ENCODE measurements at places on chromosomes 3 and 15.
A peak's percentile ranks its signal among the peaks of the same experiment; 100 is the strongest.

GRCh38 chr15:58734859-58735258 lies 14.6 kb downstream of the ADAM10 start:
- no peak for DNase-seq

GRCh38 chr15:90046911-90047392 lies 45.8 kb downstream of the ZNF710 start:
- DNase-seq = peak; percentile 42

GRCh38 chr3:124700880-124701684 lies 29.2 kb upstream of the UMPS start:
- DNase-seq = peak; percentile 67

DNA sequence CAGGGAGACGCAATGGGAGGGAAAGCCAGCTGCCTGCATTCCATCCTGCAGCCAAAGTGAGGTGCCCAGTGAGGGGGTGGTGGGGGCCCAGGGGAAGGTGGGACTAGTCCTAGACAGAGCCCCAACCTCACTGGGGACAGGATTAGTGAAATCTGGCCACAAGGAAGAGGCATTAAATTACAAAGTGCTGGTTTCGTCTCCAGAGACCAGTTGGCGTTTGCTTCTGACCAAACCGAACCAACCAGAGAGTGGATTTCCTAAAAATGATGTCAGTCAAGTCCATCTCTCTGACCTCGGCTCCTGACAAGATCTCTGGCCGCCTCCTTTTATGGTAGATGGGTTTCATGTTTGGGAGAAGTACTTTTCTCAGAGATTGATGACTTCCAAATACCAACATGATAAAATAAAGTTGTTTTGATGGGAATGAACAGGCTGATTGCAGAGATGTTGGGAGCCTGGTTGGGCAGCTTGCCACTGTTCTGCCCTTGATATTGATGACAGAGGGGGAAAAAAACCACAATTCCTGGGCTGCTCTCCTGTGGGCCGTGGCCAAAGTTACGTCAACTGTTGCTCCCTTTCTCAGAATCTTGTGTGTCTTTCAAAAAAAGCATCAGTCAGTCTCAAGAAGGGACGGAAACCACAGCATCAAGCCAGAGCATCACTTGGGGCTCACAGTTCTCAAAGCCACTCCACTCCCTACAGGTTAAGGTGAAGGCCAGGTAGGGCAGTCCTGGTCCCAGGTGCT lies 24.6 kb downstream of the ITGA11 start:
- DNase-seq = peak; percentile 24

DNA sequence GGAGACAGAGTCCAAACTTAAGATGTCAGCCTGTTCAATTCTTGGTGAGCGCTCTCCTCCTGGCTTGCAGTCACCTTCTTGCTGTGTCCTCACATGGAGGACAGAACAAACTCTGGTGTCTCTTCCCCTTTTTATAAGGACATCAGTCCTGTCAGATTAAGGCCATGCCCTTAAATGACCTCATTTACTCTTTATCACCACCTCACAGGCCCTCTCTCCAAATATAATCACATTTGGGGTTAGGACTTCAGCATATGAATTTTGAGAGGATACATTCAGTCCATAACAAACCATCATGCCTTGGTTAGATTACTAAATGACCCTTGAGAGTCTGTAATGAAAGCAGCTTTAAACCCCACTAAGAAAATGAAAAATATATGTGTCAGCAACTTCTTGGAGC lies 175.2 kb downstream of the TAFA4 start:
- no peak for DNase-seq

DNA sequence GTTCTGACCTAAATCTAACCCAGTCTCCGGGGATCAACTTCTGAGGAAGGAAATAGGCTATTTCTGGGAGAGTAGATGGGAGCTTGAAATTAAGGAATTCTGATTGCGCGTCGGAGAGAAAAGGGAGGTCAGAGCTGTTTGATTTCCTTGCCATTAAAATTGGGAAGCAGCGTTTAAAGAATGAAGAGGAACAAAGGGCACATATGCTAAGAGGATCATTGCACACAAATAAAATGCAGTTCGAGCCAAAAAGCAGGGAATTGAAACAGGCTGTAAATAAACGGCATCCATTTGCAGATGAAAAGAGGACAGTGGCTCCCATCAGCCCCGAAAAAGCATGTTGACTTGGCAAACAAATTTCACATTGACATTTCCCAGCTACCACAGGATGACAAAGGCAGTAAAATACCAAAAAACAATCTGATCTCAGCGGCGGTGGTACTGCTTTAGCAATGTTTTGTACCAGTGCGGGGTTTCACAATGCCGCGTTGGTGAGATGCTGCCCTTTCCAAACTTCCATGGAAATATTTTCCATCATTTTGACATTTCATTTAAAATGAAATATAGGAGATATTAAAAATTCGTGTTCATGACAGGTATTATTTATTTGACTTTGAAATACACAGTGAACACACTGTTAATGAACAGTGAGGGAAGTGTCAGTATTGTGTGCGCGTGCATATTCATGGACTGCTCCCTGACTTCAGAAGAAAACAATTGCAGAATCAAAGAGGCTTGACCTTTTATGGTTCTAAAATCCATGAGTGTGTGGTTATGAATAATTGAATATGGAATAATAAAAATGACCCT lies 108.8 kb downstream of the SQOR start:
- no peak for DNase-seq

GRCh38 chr3:9768141-9768775 lies 1.5 kb downstream of the CAMK1 start:
- DNase-seq = no peak

DNA sequence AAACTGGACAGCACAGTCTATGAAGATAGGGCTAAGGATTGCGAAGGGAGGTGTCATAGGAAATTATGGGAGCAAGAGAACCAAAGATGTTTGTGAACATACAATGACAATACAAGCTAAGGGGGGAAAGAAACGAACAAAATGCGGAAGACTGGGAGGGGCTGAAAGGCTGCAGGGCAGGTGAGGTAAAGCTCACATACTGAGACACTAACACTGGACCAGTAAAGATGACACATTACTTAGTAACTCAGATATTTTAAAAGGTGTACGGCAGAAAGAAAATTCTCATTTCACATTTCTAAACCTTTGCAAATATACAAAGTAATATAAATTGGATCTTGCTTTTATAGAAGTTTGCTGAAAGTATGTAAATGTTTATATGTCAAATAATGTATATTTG lies 10.1 kb downstream of the CLDND1 start:
- DNase-seq = no peak

DNA sequence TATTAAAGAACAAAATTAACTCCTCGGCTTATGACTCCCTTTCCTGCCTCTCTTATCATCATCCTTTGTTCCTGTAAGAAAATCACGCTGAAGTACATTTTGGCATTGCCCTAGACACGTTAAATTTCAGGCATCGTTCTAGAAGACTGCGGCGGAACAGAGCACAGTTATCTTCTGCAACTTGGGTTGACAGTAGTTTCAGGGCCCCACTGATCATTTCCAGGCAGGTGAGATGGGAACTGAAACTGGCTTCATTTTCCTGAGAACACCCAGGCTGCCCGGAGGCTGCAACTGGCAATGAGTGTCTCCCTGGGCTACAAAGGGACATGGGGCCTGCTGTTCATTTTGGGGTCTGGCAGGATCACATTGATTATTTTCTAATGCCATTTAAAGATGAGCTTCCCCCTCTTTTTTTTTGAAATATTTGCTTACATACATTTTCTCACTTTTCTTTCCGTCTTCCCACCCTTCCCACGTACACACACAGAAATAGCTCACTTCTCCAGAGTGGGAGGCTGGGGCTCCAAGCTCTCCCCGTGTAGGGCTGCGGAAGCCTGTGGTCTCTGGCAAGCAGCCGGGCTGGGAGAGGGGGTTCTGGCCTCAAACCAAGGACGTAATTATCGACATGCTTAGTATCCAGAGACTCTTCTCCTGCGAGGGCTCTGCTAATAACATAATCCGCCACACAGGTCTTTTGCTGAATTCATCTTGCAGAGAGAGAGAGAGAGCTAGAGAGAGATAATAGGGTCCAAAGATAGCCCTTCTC lies 267.4 kb downstream of the ABHD5 start:
- DNase-seq = peak; percentile 30

GRCh38 chr3:155553780-155554179 lies 191.1 kb downstream of the PLCH1 start:
- no peak for DNase-seq

- DNase-seq = no peak
Measured at GRCh38 chr3:165883863-165884478, 46.7 kb upstream of the BCHE start.

DNA sequence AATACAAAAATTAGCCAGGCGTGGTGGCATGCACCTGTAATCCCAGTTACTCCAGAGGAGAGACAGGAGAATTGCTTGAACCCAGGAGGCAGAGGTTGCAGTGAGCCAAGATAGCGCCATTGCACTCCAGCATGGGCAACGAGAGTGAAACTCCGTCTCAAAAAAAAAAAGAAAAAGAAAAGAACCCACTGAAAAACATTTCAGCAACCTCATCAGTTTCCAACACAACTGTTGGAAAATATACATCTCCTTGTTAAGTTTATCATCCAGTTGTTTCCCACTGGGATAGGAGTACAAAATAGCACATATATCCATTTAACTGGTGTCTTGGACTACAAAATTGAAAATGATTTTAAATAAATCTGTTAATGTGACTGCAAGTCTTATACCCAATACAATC lies 2.2 kb downstream of the RPN1 start:
- DNase-seq = no peak

- no peak for DNase-seq
Measured at GRCh38 chr3:115930168-115930567, 306.9 kb downstream of the GAP43 start.

DNA sequence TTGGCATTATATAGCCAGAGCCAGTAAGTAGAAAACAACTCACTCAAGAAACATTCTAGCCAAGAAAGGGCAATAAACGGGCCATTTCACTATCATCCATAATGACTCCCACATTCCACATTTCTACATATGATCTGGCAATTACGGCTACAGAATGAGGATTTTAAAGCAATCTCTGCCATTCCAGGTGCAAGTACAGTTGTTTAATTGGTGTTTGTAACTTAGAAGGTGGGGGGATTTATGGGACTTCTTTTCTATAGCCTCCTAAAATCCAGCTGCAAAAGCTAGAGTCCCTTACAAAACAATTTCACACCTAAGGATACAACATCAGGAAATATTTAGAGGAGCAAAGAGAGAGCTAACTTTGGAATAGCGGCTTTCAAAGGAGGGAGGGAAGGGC lies 295.4 kb upstream of the RORA start:
- no peak for DNase-seq

GRCh38 chr15:92163641-92164040 lies 230.0 kb upstream of the ST8SIA2 start:
- peak; percentile 62 for DNase-seq

DNA sequence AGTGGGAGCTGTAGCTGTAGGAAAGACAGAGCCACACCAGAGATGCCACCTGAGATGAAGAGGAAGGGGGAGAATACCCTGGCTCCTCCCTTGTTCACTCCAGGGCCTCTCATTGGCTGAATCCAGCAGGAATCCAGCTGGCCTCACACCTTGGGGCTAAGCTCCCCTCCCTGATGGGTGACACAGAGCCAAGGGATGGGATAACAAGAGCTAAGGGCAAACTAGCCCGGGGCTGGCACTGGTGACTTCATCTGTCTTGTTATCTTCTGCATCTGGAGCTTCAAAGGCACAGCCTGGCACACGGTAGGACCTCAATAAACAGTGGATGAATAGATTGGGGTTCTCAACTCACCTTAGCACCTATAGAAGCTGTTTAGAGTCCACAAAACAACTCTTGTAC lies 13.8 kb upstream of the GATA2 start:
- peak; percentile 38 for DNase-seq

DNA sequence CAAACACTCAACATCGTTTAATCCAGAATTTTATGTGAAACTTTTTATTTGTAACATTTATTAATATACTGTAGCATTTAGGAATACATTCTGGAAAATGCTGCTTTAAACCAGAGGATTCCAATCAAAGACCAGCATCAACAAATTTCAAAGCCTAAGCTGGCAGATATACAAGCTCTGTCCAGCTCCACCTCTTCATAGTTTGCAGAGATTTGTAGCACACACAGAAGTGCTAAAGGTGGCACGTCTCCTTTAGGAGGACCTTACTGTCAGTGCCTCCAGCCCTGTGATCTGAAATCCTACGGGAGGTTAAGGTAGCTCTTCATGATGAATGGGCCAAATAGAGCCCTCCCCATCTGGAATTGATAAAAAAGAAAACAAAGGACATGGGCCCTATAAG lies 329.7 kb upstream of the NECTIN3 start:
- DNase-seq = no peak

GRCh38 chr3:14605067-14605466 lies 46.5 kb upstream of the CCDC174 start:
- no peak for DNase-seq

GRCh38 chr15:61974759-61975158 lies 85.5 kb downstream of the VPS13C start:
- no peak for DNase-seq

DNA sequence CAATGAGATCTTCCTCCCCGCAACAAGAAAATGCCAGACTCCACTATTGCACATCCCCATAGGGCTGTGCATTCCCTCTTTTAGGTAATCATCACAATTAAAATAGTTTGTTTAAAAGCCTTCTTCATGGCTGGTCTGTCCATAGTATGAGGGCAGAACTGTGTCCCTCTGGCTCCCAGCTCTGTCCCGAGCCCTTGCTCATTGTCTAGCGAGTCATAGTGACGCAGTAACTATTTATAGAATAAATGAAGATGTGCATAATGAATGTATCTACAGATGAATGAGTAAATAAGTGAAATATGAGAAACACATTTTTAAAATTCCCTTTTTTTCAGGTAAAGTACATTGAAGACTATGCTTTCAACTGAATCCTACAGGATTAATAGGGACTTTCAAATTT lies 128.4 kb upstream of the TMC3 start:
- DNase-seq = no peak

- no peak for DNase-seq
Measured at GRCh38 chr15:71440489-71441110, 325.3 kb downstream of the THSD4 start.

DNA sequence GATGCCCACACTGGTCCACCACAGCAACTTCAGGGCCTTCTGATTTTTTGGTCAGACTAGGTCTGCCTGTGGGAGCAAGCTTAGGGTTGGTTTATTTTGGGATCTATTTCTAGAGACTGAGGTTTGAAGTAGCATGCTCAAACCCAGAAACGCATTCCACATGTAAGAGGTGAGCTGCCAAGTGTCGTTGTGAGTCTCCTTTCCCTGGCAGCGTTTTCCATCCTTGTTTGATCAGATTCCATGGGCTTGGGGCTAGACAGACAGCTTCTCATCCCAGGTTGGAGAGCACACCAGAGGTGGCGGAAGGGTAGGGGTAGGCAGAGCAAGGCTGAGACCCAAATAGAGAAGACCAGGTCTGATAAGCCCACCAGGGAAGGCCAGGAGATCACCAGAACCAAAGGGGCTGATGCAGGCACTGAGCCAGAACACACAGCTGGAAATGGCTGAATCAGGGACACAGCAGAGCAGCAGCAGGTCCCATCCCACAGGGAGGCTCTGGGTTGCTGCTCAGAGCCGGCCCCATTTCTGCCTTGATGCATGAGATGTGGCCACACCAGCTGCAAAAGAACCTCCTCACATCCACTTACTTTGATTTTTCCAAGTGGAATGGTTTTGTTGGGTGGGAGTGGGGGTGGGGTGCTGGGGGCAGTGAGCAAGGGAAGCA lies 186.8 kb downstream of the THSD4 start:
- DNase-seq = no peak

- DNase-seq = no peak
Measured at GRCh38 chr15:61266921-61267320, 37.8 kb upstream of the RORA start.

GRCh38 chr3:169754711-169755110 lies 10.1 kb downstream of the TERC start:
- no peak for DNase-seq

Data from endodermal cell (in vitro differentiated cells).